Activated CD8-positive, alpha-beta memory T cell treated with anti-CD3 and anti-CD28 coated beads for 48 hours (primary cell): ENCODE measurements at places on chromosomes 5 and 9.

- no peak for DNase-seq
Observed at GRCh38 chr9:112558476-112558875, 71.8 kb downstream of the KIAA1958 start.

DNA sequence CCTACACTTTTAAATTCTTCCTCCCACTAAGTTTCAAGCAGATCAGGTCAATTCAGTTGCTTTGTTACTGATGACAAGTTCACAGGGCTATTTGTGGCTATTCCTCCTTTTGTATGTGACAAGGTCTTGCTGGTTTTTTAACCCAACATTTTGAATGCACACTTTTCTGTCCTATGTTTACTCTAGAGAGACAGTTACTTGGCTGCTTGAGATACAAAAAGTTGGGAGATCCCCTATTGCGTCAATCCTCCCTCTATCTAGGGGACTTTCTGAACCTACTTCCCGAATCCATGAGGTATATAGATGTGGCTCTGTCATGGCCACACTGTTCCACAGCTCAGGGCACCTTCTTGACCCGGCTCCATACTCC is 386.7 kb downstream of the NTRK2 start:
- no peak for DNase-seq

DNA sequence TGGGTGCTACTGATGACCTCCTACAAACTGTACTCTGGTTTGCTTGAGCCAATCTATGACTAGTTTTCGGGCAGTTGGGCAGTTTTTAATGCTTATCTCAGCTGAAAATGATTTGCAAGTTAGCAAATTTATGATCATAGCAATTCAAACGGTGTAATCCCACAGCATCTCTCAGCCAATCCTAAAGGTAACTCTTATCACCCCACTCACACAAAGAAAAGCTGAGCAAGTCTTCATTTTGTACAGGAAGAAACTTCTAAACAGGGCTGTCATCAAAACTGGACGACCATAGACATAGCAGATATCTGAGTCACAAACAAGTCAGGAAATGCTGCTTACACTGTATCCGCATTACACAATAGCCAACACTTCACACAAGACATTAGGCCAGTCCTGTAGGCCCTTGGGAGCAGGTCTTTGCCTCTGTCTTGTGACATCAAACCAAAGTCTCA is 2.6 kb upstream of the ENC1 start:
- DNase-seq = no peak

DNA sequence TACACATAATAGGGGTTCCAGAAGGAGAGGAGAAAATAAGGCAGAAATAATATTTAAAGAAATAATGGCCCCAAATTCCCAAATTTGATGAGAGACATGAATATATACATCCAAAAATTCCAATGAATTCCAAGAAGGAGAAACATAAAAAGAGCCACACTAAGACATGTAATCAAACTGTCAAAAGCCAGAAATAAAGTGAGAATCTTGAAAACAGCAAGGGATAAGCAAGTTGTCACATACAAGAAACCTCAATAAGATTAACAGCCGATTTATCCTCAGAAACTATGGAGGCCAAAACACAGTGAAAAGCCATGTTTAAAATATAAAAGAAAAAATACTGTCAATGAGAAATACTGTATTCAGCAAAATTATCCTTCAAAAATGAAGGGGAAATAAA is 14.5 kb downstream of the CATSPER3 start:
- DNase-seq = no peak

GRCh38 chr5:54964405-54964804 is 21.0 kb downstream of the ESM1 start:
- no peak for DNase-seq

DNA sequence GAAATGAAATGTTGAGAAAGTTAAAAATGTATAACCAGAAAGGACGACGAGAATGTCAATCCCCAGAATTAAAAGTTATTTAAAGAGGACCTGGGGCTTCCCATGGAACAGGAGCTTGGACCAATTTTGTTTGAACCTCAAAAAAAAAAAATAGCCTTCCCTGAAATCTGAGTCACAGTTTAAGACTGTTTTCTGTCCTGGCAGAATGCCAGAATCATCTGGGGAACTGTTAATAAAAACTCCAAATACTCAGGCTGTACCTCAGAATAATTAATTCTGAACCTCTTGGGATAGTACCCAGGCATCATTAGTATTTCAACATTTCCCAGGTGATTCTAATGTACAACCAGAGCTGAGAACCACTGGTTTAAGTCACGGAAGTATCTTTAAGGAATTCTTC is 102.2 kb upstream of the SLCO6A1 start:
- no peak for DNase-seq

GRCh38 chr5:76714751-76715485 is 1.0 kb upstream of the F2R start:
- no peak for DNase-seq

DNA sequence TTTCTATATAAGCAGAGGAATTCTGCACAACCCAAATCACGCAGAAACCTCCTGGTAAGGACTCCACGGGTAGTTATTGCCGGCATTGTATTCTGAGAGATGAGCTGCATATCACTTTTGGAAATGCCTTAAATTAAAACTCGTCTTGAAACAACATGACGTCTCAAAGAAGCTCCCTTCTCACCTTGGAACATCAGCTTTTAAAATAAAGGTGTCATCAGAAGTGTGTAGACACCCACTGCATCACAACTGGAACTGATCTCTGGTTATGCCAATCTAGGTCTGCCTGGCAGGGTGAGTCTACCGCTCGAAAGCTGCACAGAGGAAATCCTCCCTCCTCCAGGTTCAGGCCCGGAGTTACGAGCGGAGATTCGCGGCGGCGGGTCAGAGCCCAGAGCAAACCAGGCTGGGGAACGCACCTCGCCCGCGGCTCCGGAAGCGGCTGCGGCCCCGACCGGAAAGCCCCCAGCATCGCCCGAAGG is 974 bp upstream of the SLC12A2 start:
- no peak for DNase-seq

DNA sequence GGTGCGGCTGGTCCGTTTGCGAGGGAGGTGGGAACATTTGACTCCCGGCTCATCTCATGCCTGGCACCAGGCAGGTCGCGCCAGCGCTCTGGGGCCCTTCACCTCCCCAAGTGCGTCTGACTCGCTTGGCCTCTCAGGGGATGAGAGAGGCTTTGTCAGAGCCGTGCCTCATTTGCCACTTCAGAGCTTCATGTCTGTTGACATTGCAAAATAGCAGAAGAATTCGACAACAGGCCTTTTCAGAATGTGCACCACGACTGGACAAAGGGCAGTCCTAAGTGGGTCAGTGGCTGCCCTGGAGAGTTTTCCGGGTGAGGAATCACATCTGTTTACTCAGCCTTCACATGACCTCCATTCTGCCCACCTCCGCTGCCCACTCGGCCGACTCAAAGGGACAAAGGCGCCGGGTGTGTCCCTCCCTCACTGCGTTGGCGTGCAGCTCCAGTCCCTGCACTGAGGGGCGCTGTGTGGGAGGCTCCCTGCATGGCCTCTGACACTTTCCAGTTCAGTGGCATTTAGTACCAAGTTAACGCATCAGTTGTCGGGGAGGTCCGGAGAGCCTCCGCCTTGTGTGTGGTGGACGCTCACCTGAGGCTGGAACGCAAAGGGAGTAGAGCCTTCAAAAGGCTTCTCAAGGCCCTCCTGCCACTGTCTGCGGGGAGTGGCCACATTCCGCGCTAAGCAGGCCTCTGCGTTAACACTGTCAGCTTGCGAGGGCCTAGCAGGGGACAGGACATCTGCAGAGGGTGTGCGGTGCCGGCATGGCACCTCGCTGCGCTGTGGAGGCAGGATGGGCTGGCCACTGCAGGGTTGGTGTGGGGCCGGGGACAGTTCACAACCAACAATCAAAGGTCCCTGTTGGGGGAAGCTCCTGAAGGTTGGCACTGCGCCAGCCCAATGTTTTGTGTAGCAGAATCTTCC is 171.5 kb downstream of the NXNL2 start:
- DNase-seq = no peak

- no peak for DNase-seq
Observed at GRCh38 chr5:143304836-143305475, 98.5 kb downstream of the NR3C1 start.

DNA sequence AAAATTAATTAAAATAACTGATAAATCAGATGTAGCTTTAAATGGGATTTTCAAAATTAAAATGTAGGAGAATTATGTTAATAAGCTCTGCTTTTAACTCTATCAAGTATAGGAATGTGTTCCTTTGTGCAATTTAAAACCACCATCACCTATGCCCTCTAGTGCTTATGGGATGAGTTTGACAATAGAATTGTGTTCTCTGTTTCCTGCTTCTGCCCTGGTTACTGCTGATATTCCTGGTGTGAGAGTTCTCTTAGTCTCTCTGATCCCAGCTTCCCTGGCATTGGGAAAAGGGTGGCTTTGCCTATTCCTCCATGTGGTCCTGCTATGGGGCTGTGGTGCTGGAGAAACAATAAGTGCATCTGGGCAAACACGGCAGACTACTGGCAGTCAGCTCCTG is 8.1 kb downstream of the LRRTM2 start:
- DNase-seq = no peak

- DNase-seq = no peak
Observed at GRCh38 chr5:154278908-154279307, 88.4 kb downstream of the GALNT10 start.

DNA sequence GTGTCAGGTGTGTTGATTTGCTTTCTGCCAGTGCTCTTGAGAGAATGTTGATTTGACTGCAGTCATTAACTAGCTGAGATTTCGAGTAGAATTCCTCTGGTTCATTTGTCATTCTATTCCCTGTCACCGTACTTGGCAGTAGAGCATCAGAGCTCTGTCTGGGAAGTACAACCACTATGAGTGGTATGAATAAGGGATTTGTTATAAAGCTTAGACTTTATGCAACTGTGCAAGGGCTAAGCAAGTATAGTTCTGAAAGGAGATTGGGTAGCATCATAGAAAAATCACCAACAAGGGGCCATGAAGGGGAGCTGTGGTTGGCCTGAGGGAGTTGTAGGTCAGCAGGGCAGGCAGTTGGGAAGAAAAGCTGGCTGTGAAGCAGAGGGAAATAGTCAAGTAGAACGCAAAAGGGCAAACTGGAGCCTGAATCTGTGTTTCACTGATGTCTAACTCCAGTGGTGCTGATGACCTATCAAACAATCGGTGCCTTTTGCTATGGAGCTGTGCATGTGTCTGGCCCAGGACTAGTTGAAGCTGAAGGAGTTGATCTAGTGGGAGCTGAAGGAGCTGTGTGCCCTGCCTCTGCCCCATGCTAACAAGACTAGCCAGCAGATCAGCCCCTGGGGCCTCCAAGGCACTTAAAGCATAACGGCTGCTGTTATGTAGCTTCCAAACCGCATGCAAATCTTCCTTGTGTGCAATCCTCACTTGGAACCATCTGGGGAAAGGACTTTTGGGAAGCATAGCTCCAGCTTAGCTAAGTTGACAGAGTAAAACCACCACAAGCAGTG is 110.0 kb downstream of the SLC28A3 start:
- DNase-seq = no peak

GRCh38 chr5:152184266-152184665 is 220.8 kb downstream of the NMUR2 start:
- no peak for DNase-seq

DNA sequence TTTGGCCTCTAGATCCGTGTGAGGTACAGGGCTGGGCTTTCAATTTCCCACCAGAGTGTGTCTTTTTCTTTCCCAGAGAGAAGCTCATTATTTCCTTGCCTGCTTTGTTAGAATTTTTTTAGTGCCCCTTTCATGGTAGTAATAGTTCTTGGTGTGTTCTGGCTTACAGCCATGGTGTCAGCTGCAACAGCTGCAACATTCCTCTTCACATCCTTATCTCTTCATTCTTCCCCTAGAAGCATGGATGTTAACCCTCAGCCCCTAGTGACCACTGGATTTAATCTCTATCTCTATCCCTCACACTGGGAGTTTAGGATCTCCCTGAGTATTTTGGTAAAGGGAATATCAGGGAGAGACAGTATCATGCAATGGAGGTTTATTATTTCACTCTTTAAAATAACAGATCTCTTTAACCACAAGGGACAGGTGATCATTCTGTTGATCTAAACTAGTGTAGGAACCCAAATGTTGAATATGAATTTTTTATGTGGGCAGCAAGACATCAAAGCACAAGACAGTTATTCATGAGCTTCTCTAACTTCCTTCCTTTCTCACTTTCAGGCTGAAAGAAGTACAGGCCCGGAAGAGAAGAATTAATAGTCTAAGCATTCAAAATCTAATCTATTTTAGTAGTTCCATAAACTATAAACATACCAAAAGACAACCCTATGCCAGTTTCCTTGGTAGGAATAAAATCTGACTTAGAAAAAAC is 160.2 kb downstream of the FAM170A start:
- no peak for DNase-seq

GRCh38 chr5:103234239-103234975 is 24.2 kb upstream of the MACIR start:
- DNase-seq = no peak
